Pancreas (tissue), 10 donors: ENCODE measurements at places on chromosomes 3 and 15.

DNA sequence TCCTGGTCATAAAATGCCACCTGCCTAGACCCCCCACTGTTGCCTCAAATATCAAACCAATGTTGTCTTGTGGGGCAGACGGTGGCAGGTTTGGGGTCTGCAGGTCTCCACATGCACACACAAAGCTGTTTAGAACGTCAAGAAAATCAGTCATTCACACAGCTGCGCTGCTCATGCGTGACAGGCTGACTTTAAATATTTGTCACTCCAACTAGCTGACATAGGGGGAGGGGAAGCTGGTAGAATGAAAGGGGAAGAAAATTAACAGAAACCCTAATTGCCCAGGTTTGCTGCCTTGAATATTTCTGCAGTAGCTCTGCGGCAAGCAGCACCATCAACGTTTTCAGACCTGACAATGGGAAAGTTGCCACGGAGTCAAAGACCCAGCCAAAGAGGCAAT lies 201.8 kb downstream of the ABHD5 start:
- no peak overlapping the region for H3K27ac ChIP-seq
- no peak for DNase-seq
- no peak overlapping the region for H3K4me3 ChIP-seq
- no peaks in the 10 kb centered on the region for H3K27me3 ChIP-seq
- H3K36me3 ChIP-seq: no peaks in the 10 kb centered on the region

DNA sequence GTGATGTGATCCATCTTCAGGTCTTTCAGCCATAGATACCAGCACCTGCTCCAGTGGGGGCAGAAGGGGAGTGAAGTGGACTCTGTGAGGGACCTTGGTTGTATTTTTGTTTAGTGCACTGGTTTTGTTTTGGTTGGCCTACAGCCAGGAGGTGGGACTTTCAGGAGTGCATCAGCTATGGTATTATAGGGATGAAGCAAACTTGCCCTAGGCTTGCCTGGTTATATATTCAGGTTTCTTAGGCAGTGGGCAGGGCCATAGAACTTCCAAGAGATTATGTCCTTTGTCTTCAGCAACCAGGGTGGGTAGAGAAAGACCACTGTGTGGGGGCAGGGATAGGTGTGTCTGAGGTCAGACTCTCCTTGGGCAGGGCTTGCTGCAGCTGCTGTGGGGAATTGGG lies 337.3 kb upstream of the SGO1 start:
- DNase-seq: no peak
- H3K27me3 ChIP-seq: no peaks in the 10 kb centered on the region
- H3K4me3 ChIP-seq: no peak overlapping the region
- H3K36me3 ChIP-seq: no peaks in the 10 kb centered on the region
- H3K4me1 ChIP-seq: no peaks in the 10 kb centered on the region

GRCh38 chr3:77324105-77324504 lies 284.2 kb downstream of the ROBO2 start:
- H3K4me3 ChIP-seq: no peak overlapping the region
- no peaks in the 10 kb centered on the region for H3K27me3 ChIP-seq
- DNase-seq: no peak
- no peak overlapping the region for H3K27ac ChIP-seq
- H3K4me1 ChIP-seq: no peaks in the 10 kb centered on the region

DNA sequence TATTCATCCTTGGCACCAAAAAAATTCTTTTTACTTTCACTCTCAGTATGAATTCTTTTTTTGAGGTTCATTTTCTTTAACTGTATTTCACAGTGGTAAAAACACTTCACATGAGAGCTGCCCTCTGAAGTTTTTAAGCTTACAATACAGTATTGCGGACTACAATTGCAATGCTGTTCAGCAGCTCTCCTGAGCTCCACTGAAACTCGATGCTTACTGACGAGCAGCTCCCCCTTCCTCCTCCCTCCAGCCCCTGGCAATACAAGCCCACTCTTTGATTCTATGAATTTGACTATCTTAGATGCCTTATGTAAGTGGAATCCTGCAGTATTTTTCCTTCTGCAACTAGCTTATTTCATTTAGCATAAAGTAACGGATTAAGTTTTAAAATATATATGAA lies 183.4 kb downstream of the ADAMTS17 start:
- no peaks in the 10 kb centered on the region for H3K36me3 ChIP-seq
- DNase-seq: no peak
- no peaks in the 10 kb centered on the region for H3K27me3 ChIP-seq
- peaks cover 6% of the 10 kb centered on the region for H3K4me1 ChIP-seq
- H3K27ac ChIP-seq: no peak overlapping the region
- H3K4me3 ChIP-seq: no peak overlapping the region

DNA sequence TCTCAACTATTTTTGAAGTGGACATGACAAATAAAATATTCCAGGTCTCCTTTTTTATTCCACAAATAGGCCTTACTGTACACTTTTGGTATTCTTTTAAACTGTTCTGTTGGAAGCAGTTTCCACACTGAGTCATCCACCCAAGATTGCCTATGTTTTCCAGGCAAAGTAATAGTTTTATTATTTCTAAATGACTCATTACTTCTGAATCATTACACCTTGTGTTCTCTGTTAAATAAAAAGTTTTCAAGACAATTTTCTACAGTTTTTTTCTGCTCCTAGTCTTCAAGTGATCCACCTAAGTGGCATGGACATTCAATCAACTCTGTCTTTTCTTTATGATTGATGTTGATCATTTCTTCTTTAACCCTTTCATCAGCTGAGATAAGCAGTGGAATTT lies 26.5 kb downstream of the PPP2R3A start:
- H3K36me3 ChIP-seq: no peaks in the 10 kb centered on the region
- H3K27ac ChIP-seq: no peak overlapping the region
- no peak for DNase-seq
- no peaks in the 10 kb centered on the region for H3K27me3 ChIP-seq

DNA sequence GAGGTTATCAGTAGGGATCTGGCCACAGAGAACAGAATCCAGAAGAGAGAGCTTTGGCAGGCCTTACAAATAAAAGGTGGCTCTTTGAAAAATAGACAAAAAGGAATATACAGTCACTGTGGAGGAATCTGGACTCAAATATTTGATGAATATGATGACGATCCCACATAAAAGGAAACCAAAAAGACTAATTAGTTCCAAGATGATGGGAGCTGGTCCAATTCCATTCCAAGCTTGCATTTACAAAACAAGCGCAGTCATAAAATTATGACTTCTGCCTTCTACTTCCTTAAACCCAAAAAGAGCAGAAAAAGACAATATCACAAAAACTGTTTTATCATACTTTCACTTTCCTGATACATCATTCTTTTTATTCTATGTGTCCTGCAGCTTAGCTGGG lies 285.8 kb downstream of the DIPK2A start:
- no peaks in the 10 kb centered on the region for H3K27me3 ChIP-seq
- H3K4me1 ChIP-seq: no peaks in the 10 kb centered on the region
- no peaks in the 10 kb centered on the region for H3K36me3 ChIP-seq
- no peak overlapping the region for H3K27ac ChIP-seq
- no peak overlapping the region for H3K4me3 ChIP-seq

- peak overlapping the region; percentile 25 for H3K27ac ChIP-seq
- no peaks in the 10 kb centered on the region for H3K36me3 ChIP-seq
Measured at GRCh38 chr3:100209948-100210771, 50.6 kb upstream of the TBC1D23 start.

DNA sequence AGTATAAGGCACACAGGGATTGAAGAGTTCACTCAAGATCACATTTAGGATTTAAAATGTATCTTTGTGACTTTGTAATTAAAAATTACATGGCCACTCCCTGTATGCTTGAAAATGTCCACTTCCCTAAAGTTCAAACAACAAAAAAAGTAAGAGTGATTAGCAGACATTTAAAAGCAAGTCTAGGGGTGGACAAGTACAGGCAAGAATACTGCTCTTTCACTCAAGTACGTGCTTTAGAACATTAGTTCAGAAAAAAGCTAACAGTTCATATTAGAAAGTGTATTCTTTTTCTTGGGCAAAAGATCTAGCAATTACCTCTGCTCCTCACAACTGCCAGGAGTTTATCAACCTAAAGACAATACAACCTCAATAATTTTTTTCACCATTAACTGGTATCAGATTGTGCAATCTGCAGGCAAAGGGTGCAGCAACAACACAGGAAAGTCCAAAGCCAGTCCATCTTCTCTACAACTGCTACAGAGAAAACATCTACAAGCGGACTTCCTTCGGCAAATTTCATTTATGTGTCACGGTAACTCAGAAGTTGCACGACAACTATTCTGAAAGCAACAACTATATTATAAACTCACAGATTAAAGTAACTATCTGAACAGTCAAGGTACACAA lies 18.1 kb downstream of the CHSY1 start:
- no peak for DNase-seq
- H3K4me1 ChIP-seq: no peaks in the 10 kb centered on the region
- no peaks in the 10 kb centered on the region for H3K27me3 ChIP-seq
- no peak overlapping the region for H3K27ac ChIP-seq

DNA sequence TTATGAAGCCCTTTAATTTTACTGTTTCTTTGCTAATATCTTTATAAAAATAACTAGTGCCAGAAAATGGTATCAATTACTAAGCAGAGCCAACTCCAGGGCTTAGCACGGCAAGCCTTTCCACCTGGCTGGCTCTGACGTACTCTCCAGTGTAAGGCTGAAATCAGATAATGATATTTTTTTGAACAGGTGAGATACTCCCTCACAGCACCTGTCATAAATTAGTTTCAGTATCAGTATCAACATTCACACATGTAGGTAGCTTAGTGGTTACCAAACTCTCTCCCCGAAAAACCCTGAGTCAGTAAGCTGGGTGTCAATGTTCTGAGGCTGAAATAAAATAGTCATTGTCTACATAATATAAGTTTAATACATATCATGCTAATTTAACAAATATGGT lies 710.1 kb downstream of the SQOR start:
- H3K27me3 ChIP-seq: no peaks in the 10 kb centered on the region
- H3K36me3 ChIP-seq: no peaks in the 10 kb centered on the region
- peak overlapping the region; percentile 56 for H3K27ac ChIP-seq
- no peak overlapping the region for H3K4me3 ChIP-seq
- no peak for DNase-seq
- H3K4me1 ChIP-seq: no peaks in the 10 kb centered on the region

DNA sequence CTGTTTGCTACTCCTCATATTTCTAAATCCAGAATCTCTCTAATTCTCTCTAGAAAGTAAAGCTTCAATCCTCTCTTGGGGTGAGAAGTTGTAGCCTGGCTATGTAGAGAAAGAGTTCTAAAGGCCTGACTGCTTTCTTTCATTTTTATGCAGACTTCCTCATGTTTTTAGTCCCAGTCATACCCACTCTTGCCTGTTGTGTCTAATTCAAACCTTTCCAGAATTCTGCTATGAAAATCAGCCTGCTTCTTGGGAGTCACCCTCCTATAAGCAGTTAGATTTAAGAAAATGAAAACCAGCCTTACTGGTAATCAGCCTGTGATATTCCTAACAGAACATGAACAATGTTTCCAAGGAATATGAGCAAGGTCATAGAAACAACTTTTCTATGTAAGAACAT lies 14.8 kb upstream of the ZNF639 start:
- no peak for DNase-seq
- peaks cover 3% of the 10 kb centered on the region for H3K27me3 ChIP-seq
- H3K4me1 ChIP-seq: no peaks in the 10 kb centered on the region
- H3K4me3 ChIP-seq: no peak overlapping the region

- no peak overlapping the region for H3K27ac ChIP-seq
- no peaks in the 10 kb centered on the region for H3K36me3 ChIP-seq
- H3K4me3 ChIP-seq: no peak overlapping the region
- no peaks in the 10 kb centered on the region for H3K4me1 ChIP-seq
Measured at GRCh38 chr3:89783341-89783927, 676.0 kb downstream of the EPHA3 start.
